Activated CD4-positive, alpha-beta T cell treated with anti-CD3 and anti-CD28 coated beads, Interleukin-2, amount 50 U/mL, for 24 hours (primary cell): ENCODE measurements at places on chromosomes 13 and 19.

DNA sequence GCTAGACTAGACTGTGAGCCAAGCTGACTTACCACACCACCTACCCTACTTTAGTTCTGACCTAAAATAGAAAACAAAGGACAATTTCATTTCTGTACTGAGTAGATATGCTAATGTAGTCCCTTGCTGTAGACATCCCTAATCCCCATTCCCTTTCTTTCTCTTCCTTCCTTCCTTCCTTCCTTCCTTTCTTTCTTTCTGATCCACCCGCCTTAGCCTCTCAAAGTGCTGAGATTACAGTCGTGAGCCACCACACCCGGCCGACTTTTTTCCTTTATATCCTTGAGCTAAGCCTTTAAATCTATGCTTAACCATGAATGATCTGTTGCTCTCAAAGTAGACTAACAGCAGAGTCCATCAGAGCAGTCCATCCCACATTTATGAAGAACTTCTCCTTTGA lies 465.0 kb downstream of the SLITRK6 start:
- no peak for DNase-seq

DNA sequence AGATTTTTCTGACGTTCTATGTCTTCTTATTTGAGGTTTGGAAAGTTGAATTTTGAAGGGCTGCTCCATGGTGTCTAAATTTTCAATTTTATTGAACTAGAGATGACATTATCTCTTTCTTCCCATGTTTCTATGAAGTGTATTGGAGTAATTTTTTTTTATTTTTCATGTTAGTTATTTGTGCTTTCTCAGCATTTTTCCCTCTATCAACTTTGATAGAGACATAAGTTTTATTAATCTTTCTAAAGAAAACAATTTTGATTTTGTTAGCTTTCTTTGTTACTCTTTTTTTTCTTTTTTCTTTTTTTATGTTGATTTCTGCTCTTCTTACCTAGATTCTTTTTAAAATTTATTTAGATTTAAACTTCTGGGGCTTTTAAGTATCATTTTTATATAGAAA lies 1694.8 kb downstream of the PCDH9 start:
- no peak for DNase-seq

DNA sequence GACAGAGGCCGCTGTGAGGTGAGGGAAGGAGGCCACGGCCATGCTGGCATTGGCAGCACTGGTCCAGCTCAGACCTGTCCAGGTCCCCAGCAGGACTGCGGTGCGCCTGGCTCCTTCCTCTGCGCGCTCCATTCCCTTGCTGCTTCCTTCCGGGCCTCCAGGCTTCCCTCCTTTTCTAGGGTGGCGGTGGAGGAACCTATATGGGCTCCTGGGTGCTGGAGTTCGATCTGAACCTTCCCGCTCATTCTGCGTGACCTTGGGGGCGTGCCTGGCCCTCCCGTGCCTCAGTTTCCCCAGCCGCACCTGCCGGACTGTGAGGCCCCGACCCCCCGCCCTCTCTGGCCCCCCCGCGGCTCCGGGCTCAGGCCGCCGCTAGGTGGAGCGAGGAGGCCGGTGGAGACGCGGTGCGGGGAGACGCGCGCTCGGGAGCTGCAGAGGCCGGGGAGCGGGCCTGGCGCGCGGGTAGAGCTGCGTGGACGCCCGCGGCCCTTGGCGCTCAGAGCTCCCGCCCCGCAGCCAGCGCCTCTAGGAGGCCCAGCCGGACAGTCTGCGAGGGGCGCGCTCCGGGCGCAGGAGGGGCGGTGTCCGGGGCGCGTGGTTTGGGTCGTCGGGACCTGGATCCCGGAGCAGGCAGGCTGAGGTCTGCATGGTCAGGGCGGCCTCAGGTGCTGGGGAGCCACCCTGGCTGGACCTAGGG lies 29.9 kb downstream of the EFNA2 start:
- no peak for DNase-seq

- no peak for DNase-seq
Observed at GRCh38 chr13:51848674-51849073, 3.7 kb upstream of the TMEM272 start.

DNA sequence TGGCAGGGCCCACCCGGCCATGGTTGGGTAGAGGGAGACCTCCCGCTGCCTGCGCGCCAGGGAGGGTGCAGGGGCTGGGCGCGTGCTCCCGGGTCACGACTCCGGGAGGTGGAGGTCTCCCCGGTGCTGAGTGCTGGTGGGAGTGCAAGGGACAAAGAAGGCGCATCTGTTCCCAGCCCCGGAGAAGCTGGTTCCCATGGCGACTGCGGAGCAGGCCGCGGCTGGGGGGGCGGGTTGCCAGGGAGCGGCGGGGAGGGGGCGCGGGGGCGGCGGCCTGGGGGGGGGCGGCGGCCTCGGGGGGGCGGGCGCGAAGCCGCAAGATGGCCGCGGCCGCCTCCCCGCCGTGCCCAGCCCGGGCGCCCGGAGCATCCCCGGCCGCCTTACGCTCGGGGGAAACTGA lies 1.2 kb downstream of the CBARP start:
- DNase-seq: no peak

- no peak for DNase-seq
Observed at GRCh38 chr19:7589822-7590221, 5.8 kb upstream of the CAMSAP3 start.

DNA sequence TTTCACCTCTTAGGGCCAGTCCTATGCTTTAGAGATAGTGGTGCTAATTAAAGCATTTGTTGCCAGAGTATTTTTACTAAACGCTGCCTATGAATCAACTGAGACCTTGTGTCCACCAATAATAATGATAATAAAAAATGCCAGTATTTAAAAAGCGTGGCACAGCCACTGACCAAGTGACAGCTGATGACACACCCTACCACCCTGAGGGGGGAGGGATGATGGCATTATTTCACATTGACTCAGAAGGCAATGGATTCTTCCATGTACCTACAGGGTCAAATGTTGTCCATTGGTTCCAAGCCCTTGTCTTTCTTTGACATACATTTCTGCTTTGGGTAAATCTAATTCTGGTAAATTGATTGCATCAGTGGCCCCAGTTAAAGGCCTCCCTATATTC lies 384.4 kb downstream of the DLEU7 start:
- no peak for DNase-seq

- no peak for DNase-seq
Observed at GRCh38 chr19:36719687-36720556, 32.5 kb downstream of the ZNF567 start.

DNA sequence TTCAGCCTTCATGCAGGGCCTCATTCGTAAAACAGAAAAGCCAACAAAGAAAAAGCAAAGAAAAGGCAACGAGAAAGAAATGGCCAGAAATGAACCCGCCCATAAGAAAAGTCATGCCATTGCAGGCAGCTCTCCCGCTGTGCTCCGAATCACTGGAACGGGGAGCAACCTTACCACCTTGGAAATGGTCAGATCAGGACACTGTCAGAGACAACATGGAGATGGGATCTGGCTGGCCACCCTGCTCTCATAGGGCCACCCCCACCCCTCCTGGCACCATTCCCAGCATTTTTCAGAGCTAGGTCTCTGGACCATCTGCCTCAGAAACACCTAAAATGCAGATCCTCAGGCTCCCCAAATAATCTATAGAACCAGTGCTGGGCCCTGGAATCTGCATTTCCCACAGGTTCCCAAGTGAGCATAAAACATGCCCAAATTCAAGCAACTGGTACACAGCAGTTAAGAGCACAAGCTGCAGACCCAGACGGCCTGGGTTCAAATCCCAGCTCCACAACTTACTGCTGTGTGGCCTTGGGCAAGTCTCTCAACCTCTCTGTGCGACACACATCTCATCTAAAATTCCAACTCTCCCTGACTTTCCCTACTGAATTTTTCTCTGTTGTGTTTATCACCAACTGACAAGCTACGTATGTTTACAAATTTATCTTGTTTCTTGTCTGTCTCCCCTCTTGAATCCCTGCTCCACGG lies 151.6 kb downstream of the IER2 start:
- no peak for DNase-seq

DNA sequence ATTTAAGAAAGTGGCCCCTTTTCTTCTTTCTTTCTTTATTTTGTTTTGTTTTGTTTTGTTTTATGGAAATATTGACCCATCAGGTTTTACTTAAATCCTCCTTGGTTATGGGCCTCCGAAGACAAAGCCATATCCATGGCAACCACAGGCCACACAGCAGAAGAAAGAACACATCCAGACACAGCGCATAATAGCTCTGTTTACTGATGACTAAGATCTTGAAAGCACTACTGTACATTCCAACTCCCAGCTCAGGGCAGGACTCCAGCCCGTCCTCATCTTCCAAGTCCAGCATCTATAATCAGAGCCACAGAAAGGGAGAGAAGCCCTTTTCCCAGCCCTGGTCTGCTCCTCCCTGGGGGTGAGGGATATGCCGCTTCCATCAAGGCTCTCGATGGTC lies 84.3 kb downstream of the NUFIP1 start:
- no peak for DNase-seq

DNA sequence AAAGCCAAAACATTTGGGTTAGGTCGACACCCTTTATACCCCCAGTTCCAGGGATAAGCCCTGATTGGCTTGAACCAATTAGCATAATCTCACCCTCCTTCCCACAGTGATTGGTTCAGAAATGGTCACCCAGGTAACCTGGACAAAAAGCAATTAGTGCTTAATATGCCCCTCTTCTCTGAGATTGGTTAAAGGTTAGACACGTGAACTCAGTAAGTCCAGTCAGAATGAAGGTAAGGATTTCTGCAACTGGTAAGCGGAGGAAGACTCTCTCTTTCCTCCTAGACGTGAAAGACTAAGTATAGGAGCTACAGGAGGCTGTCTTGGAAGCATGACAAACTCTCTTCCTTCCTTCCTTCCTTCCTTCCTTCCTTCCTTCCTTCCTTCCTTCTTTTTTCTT lies 1.3 kb upstream of the PNMA8C start:
- no peak for DNase-seq

DNA sequence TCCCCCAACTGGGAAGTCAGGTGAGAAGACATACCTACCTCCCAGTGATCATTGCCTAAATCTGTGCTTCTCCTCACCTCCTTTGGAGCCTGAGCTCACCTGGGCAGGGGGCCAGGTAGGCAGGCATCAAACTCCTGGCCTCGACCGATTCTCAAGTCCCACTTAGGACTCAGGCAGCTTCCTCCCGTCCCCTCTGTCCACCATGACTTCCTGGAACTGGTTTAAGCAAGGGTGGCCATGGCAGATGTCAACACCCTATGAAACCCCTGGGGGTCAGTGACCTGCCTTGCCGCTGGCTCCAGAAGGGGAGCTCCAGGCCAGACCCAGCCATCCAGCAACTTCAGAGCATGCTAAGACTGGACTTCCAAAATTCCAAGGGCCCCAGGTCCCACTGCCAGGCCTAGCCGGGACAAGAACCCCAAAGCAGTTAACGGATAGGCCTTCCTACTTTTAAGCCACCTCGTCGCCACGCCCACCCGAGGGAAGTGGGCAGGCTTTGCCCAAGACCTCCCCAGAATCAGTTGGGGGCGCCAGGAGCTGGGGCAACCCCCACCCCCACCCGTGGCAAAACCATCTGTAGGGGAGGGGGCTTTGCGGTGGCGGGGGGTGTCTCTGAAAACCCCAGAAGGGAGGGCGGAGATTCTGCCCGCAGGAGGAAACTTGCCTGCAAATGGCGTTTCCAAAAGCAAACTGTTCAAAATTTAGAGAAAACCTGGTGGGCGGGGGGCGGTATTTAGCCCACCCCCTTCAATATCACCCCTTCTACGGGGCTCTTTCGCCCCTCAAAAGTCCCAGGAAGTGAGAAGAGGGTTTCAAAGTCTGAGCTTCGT lies 657 bp downstream of the PLIN3 start:
- DNase-seq: no peak

DNA sequence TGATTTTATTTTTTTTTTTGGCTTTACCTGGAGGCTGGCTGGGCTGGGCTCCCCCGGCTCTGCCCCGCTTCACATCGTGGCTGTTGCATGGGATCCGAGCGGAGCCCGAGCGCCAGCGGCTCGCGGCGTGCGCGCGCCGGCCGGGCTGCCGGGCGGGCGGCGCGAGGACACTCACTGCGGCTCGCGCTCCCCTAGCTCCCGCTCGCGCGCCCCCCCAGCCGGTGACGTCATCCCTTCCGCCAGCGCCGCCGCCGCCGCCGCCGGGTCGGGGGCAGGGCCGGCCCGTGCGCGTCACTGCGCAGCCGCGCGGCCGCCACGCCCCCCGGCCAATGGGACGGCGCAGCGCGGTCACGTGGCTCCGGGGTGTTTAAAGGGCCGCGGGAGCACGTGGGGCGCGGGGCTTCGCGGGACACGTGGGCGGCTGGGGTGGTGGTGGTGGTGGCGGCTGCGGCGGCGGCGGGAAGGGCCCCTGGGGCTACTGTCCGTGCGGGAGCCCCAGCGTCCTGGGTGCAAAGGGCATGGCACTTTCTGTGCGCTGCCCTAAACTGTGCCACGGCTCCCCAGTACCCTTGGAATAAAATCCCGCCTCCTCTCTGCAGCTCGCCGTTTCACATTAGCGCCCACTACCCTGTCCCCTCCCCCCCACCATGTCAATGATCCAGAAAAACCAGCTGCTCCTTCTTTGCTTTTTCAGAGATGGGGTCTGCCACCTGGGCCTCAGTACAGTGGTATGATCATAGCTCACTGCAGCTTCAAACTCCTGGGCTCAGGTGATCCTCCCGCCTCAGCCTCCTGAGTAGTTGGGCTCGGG lies at the start of gene PTPRS:
TSS of gene PTPRS (minus strand) at position 176 of the 811 bp plus-strand sequence. CDS start 54,672 bp downstream, outside the sequence.
- peak; percentile 27 for DNase-seq

DNA sequence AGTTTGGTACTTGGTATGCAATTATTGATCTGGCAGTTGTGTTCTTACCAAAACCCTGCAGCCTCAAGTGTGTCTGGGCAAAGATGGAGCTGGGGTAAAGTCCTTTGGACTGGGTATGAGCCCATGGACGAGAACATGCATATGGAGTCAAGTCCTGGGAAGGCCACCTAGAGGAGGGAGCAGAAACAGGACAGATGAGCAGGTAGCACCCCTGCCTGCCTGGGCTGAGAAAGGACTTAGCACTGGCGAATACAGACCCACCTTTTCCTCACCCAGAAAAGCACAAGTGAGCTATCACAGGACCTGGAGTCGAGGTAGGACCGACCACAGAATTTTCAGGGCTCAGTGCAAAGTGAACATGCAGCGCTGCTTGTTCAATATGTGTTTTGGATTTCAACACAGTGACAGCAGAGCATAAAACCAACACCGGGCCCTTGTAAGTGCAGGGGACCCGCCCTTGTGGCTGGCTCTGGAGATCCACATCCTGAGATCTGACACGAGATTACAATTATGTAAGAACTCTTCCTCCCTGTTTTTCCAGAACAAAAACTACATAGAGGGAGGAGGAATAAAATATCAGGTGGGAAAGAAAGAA lies 25.9 kb downstream of the IGFL2 start:
- DNase-seq: no peak

GRCh38 chr13:96782186-96782585 lies 212.1 kb downstream of the OXGR1 start:
- no peak for DNase-seq

- no peak for DNase-seq
Observed at GRCh38 chr19:33132021-33132420, at the start of gene WDR88. WDR88 (plus strand) TSS chr19:33132114; CDS start chr19:33132170, 56 bp downstream.

DNA sequence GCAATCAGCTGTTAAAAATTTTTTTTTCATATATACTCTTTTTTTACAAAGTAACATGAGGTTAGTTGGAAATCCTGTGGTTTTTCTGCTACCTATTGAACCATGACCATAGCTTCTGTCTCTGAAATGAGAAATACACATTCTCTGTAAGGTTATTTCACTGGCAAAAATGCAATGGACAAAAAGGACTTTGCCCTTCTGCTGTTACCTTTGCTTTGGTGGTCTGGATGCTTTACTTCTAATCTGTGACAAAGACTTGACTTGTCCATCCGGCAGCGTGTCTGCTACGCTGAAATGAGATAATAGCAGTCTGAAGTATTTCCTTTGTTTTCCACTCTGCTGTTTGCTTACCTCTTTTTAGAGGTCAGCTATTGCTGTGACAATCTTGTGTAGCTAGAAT lies 412.8 kb downstream of the SLITRK6 start:
- DNase-seq: no peak

- DNase-seq: no peak
Observed at GRCh38 chr13:98096059-98096458, 46.8 kb upstream of the FARP1 start.

- DNase-seq: no peak
Observed at GRCh38 chr19:575527-576506, 3.4 kb downstream of the BSG start.
